Femur (tissue), 1 donor: ENCODE measurements at places on chromosomes 6 and 20.

GRCh38 chr6:11413728-11414127, 123.8 kb upstream of the TMEM170B start:
- no peak for DNase-seq

GRCh38 chr6:18545726-18546125, 158.6 kb downstream of the RNF144B start:
- DNase-seq, result no peak

DNA sequence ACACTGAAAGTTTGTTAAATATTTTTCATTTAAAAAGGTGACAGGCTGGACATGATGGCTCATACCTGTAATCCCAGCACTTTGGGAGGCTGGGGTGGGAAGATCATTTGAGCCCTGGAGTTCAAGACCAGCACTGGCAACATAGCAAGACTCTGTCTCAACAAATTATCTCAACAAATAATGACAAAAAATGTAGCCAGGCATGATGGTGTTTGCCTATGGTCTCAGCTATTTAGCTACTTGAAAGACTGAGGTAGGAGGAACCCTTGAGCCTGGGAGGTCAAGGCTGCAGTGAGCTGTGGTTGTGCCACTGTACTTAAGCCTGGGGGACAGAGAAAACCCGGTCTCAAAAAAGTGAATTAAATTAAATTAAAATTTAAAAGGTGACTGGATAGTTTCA, 56.0 kb upstream of the C6orf118 start:
- no peak for DNase-seq

DNA sequence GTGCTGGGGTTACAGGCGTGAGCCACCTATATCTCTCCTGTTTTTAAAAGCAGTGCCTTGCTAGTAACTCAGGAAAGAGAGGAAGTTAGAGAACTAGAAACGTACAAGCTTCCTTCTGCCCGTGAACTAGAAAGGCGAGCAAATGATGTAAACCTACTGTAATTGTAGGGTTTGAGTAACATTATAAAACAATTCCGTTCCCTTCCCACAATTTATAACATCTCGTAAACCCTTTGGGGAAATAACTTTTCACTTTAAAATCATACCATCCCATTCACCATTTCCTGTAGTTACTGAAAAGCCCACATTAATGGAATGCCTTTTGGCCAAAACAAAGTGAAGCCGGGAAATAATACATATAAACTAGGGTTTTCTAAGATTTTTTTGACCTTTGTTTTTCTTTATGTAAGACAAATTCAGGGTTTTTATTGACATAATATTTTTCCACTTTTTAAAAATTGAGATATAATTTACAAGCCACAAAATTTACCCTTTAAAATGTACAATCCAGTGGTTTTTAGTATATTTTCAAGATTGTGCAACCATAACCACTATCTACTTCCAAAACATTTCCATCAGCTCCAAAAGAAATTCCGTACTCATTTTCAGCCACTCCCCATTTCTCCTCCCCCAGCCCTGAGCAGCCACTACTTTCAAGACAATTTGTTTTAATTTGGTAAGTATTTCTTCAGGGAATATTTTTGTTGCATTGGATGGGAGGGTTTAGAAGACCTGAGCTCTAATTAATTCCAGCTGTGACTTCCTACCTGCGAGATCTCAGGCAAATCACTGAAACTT, 175.1 kb upstream of the PDE10A start:
- no peak for DNase-seq

DNA sequence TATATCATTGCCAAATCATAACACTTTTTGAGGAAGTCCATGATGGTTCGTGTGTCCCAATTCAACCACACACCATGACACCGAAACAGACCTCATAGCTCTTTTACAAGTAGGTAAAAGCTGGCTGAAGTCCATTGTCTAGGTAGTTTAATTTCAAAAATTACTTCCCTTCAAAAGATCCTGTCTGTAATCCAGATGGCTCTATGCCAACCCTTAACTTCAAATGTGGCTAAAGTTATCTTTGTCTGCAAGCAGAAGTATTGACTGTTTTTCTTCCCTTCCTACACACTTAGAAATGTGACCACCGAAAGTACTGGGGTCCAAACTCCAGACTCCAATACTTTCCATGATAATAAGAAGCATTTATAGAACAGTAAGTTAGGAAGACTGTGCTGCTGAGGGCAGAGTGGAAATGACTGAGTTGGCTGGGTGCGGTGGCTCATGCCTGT, 8.3 kb upstream of the TIAM2 start:
- DNase-seq, result no peak

GRCh38 chr6:53532061-53532797, 12.7 kb downstream of the GCLC start:
- DNase-seq, result no peak

- DNase-seq, result no peak
Observed at GRCh38 chr20:19338960-19339359, 126.5 kb downstream of the SLC24A3 start.

DNA sequence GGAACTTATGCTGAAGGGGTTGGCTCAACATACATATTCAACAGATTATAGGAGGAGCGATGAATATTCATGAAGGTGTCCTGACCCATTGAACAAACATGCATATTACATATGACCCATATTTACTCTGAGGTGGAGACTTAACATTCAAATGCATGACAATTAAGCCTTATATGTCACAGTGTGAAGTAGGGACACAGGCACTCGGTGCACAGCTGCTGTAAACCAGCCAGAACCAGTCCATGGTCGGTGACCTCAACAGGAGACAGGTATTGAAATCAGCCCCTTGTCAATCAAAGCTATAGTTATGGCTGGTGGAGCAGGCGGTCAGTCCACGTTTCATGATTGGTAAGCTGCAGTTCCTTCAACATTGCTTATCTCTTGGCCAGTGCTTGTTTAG, 347.3 kb downstream of the THBS2 start:
- DNase-seq, result no peak

DNA sequence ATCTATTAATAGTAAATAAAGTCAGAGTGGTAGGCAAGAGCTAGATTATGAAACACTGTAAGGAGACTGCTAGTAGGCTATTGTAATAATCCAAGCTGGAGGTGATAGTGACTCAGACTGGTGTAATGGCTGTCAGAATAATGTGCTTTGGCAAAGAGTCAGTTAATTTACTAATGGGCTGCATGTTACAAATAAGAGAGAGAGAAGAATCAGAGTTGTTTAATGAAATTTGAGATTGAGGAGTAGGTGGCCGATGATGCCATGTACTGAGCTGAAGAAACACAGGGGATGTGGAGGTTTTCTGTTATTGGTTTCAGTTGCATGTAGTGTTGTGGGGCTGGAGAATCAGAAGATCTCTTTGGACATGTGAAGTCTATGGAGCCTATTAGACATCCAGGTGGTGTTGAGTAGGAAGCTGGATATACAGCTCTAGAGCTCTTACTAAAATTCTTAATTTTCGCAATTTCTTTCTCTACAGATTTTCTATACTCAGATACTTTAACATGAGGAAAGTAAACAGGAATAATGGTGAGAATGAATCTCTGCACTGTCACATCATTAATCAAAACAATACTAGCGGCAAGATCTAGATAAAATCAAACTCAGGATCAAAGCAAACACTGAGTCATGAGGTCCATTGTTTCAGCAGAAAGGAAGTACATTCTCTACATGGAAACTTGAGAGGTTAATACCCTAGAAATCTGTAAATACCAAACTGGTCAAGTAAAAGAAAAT, 167.7 kb downstream of the SIM1 start:
- no peak for DNase-seq

- DNase-seq, result no peak
Observed at GRCh38 chr6:10749734-10750133, 2.1 kb downstream of the TMEM14B start.

DNA sequence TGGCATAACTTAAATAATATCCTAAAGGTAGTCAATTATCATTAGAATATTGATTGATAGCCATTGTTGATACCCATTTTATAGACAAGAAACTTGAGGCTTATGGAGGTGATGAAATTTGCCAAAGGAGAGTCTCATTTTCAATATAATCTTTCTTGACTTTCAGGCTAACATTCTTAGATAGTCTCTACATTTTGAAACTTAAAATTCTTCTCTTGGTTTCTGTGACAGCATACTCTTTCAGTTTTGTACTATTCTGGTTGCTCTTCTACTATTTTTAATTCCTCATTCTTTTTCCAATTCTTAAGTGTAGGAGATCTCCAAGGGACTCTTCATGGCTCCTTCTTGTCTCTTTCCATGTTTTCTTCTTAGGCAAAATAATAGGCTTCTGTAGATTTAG, 3.7 kb upstream of the SH3BGRL2 start:
- no peak for DNase-seq

GRCh38 chr20:24797113-24797512, 152.0 kb upstream of the CST7 start:
- no peak for DNase-seq

DNA sequence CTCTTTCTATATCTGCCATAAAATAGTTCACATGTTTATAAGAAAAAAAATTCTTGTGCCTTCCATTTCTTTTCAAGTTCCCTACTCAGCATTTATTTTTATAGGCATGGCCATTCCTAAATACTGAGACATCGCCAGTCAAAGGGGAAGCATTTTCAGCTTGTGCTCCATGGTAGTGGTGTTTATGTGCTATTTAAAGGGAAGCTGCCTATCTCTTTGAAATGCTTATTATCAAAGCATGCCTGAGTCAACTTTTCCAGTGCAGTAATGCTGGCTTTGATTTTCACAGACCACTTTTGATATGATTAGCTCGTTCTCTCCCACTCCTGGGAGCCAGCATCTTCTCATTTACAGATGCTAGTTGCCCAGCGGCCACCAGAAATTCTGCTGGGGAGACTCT, 124.1 kb upstream of the RIN2 start:
- no peak for DNase-seq

DNA sequence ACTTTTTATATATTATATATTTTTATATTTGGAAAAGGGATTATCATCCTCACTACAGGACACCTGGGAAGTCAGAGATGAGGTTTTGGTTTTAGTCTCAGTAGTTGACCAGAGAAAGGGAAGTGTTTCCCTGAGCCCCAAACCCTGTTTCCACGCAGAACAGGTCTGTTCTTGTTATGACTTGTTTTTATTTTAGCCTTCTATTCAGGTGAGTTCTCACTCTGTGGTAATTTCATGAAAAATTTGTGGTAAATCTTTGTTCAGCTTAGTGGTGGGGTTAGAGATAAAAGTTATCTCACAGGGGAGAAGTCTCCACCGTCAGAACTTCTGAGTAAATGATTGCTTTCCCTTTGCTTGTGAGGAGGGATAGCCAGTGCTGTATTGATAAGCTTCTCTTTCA, 224.9 kb downstream of the FARS2 start:
- DNase-seq, result no peak

- DNase-seq, result peak; percentile 80
Observed at GRCh38 chr6:80382811-80383210, 276.3 kb downstream of the BCKDHB start.

GRCh38 chr6:168943231-168943905, 310.3 kb downstream of the THBS2 start:
- peak; percentile 54 for DNase-seq
